ENCODE measurements at places on chromosomes 4 and X. TPM values are rescaled to one million over a fixed set of nuclear protein-coding genes. Genes with fewer than 3 reads are reported as not detected.
A peak's percentile ranks its signal among the peaks of the same experiment; 100 is the strongest.

DNA sequence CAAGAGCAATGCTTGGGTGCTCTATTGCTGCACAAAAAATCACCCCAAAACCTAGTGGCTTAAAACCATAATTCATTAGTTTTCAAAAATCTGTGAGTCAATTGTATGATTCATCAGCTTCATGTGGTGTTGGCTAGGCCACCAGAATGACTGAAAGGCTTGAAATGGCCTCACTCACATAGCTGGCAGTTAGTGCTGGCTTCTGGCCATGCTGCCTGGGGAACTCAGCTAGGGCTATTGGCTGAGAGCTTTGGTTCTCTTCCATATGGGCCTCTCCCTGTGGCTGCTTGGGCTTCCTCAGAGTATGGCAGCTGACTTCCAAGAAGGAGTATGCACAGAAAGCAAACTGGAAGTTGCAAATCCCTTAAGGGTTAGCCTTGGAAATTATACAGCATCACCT lies 3.1 kb upstream of the MTMR1 start:
- H3K27ac ChIP-seq: no peak overlapping the region
- DNase-seq: no peak
- H3K4me1 ChIP-seq: no peaks in the 10 kb centered on the region
- no peaks in the 10 kb centered on the region for H3K36me3 ChIP-seq
- H3K27me3 ChIP-seq: no peaks in the 10 kb centered on the region

DNA sequence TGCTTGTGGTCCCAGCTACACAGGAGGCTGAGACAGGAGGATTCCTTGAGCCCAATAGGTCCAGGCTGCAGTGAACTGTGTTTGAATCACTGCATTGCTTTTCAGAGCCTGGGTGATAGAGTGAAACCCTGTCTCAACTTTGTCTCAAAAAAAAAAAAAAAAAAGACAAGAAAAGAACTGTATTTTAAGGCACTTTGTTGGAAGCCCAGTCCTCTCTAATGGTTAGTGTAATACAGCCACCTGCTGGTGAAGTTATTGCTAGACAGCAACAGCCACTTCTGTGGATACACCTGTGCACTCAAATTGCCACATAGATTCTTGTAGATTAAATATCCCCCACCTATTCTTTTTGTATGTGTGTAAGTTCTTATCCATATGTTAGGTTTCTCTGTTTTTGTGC lies 10.1 kb upstream of the FGG start:
- H3K27ac ChIP-seq: no peak overlapping the region
- H3K27me3 ChIP-seq: no peaks in the 10 kb centered on the region
- DNase-seq: no peak
- no peaks in the 10 kb centered on the region for H3K36me3 ChIP-seq
- no peaks in the 10 kb centered on the region for H3K4me1 ChIP-seq

DNA sequence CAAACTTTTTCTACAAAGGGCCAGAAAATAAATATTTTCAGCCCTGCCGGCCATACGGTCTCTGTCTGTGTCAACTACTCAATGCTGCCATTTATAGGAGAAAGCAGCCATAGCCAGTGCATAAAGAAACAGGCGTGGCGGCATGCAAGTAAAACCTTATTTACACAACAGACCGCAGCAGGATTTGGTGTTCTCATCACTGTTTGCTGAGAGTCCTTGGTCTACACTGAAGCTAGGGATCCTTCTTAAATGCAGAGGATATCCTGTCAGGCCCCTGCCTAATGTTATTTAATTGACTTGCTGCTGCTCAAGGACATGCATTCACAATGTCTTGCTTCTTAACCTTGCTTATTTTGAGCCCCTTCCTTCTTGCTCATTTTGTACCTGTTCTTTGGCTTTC lies 54.7 kb downstream of the CPE start:
- H3K36me3 ChIP-seq: no peaks in the 10 kb centered on the region
- no peak overlapping the region for H3K4me3 ChIP-seq
- H3K27me3 ChIP-seq: no peaks in the 10 kb centered on the region
- DNase-seq: no peak
- no peaks in the 10 kb centered on the region for H3K4me1 ChIP-seq

DNA sequence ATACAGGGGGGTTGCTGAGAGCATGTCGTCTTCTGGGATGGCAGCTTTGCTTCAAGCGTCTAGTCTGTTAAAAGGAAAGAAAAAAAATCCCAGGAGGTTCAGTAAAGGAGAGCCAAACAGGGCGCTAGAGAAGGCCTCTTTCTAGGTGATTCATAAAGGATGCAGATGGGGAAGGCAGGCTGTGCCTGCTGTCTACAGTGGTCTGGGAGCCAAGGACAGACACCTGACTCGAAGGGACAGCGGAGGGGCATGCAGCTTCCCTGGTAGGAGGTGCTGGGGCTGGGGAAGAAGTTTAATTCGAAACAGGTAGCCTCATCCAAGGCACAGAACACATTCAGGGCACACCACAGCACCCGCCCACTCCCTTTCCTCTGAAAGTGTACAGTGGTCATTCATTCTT lies 19.9 kb downstream of the BCOR start:
- H3K27me3 ChIP-seq: no peaks in the 10 kb centered on the region
- no peak overlapping the region for H3K4me3 ChIP-seq
- H3K27ac ChIP-seq: no peak overlapping the region
- DNase-seq: no peak
- no peaks in the 10 kb centered on the region for H3K4me1 ChIP-seq

GRCh38 chr4:105102016-105102415 lies 44.7 kb upstream of the TET2 start:
- H3K27ac ChIP-seq: no peak overlapping the region
- H3K4me3 ChIP-seq: no peak overlapping the region
- no peaks in the 10 kb centered on the region for H3K4me1 ChIP-seq

- no peaks in the 10 kb centered on the region for H3K27me3 ChIP-seq
- DNase-seq: peak; percentile 86
- H3K36me3 ChIP-seq: no peaks in the 10 kb centered on the region
These were observed 25.4 kb upstream of the AFAP1 start for GRCh38 chr4:7964890-7965662.

- H3K36me3 ChIP-seq: no peaks in the 10 kb centered on the region
- H3K27ac ChIP-seq: peak overlapping the region; percentile 75
- H3K4me3 ChIP-seq: peak overlapping the region; percentile 78
- H3K27me3 ChIP-seq: no peaks in the 10 kb centered on the region
- H3K4me1 ChIP-seq: no peaks in the 10 kb centered on the region
These were observed 1.3 kb downstream of the NAF1 start for GRCh38 chr4:163165217-163166017.

DNA sequence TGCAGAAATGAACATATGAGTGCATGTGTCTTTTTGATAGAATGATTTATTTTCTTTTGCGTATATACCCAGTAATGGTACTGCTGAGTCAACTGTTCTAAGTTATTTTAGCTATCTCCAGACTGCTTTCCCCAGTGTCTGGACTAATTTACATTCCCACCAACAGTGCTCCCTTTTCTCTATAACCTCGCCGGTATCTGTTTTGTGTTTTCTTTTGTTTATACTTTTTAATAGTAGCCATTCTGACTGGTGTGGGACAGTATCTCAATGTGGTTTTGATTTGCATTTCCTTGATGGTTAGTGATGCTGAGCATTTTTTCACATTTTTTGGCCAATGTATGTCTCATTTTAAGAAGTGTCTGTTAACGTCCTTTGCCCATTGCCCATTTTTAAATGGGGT lies 218.6 kb upstream of the KCNIP4 start:
- H3K27me3 ChIP-seq: no peaks in the 10 kb centered on the region
- no peak overlapping the region for H3K4me3 ChIP-seq
- H3K4me1 ChIP-seq: no peaks in the 10 kb centered on the region

DNA sequence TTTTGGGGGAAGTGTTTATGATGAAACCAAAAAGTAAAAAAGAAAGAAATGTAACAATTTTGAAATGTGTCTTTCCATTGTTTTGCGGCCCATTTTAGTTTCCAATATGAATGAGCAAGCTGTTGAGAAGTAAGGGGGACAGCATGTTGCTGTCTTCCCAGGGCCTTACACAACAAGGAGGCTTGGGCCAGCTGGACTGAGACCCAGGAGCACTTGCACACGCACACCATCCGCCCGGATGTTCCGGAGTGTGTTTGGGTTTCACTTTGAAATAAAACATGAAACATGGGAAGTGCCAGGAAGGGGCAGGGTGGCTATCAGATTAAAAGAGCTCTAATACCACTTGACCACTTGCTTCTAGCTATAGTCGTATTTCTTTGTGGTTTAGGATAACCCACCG lies 144.4 kb downstream of the NHS start:
- H3K4me1 ChIP-seq: no peaks in the 10 kb centered on the region
- H3K4me3 ChIP-seq: no peak overlapping the region
- peak; percentile 69 for DNase-seq
- peak overlapping the region; percentile 15 for H3K27ac ChIP-seq
- no peaks in the 10 kb centered on the region for H3K36me3 ChIP-seq

GRCh38 chrX:11870789-11871188 lies 112.8 kb downstream of the MSL3 start:
- no peak overlapping the region for H3K27ac ChIP-seq
- no peak for DNase-seq
- H3K4me3 ChIP-seq: no peak overlapping the region
- H3K27me3 ChIP-seq: no peaks in the 10 kb centered on the region
- H3K36me3 ChIP-seq: no peaks in the 10 kb centered on the region

DNA sequence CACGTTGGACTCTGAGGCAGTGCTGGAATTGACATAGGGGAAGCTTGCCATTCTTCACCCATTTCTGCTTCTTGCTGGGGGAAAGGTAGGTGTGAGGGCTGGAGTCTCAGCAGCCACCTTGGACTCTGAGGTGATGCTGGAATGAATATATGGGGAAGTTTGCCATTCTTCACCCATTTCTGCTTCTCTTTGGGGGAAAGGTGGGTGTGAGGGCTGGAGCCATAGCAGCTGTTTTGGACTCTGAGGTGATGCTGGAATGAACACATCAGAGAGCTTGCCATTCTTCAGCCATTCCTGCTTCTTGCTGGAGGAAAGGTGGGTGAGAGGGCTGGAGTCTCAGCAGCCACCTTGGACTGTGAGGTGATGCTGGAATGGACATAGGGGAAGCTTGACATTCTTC lies 115.1 kb downstream of the CRLF2 start:
- no peak overlapping the region for H3K4me3 ChIP-seq
- no peak overlapping the region for H3K27ac ChIP-seq
- no peaks in the 10 kb centered on the region for H3K27me3 ChIP-seq
- H3K36me3 ChIP-seq: no peaks in the 10 kb centered on the region
- no peak for DNase-seq

DNA sequence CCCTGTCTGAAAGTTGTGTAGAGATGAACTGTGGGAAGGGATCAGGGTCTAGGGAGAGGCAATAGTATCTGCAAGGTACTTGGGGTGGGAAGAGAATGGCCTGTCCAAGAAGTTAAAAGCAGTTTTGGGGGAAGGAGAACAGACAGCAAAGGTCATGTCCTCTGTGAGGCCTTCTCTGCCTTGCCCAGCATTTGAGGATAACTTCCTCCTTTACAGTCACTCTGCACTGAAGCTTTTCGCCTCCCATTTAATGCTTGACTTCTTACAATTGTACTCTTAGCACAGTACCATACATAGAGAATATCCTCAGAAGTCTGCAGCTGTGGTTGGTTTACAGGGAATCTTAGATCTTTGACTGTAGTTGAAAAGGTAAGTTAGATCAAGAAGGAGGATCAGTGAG lies 121.8 kb upstream of the AP1S2 start:
- no peak for DNase-seq
- no peaks in the 10 kb centered on the region for H3K4me1 ChIP-seq
- H3K4me3 ChIP-seq: no peak overlapping the region
- no peaks in the 10 kb centered on the region for H3K27me3 ChIP-seq
- H3K27ac ChIP-seq: no peak overlapping the region
- H3K36me3 ChIP-seq: no peaks in the 10 kb centered on the region

- H3K4me3 ChIP-seq: no peak overlapping the region
- no peak for DNase-seq
- H3K27ac ChIP-seq: no peak overlapping the region
- no peaks in the 10 kb centered on the region for H3K27me3 ChIP-seq
These were observed 49.0 kb downstream of the CD99L2 start for GRCh38 chrX:150849486-150849885.

DNA sequence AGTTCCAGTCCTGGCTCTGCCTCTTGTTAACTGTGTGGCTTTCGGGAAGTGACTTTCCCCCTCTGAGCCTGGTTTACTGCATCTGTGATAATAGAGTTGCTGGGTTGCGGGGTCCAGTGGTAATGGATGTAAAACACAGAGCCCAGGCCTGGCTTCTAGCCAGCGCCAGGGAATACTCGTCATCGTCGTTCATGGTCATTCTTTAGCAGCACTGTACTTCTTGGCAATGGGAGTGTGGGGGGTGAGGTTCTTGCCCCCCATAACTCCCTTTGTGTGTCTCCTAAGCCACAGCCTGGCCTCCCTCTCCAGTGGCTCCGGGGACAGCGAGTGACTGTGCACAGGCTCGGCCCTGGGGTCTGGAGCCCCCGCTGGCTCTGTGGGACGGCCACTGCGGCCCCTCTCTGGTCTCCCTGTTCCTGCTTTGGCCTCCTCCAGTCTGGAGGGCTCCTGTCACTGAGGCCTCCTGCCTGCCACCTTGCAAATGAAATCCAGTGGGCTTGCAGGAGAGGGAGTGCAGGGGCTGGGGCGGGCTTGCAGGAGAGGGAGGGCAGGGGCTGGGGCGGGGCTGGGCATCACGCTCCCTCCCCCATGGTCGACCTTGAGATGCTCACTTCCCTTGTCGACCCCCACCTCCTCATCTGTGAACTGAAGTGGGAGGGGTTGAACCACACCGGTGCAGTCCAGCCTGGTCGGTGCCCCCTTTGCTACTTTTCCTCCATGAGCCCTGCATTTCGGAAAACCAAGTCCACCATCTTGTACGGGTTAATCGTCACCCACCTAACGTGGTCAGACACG lies 13.2 kb downstream of the PSAPL1 start:
- peak; percentile 10 for DNase-seq
- no peak overlapping the region for H3K27ac ChIP-seq
- no peaks in the 10 kb centered on the region for H3K4me1 ChIP-seq
- H3K4me3 ChIP-seq: no peak overlapping the region

GRCh38 chrX:54030329-54030728 lies 13.9 kb downstream of the PHF8 start:
- H3K4me3 ChIP-seq: no peak overlapping the region
- no peaks in the 10 kb centered on the region for H3K36me3 ChIP-seq
- no peaks in the 10 kb centered on the region for H3K27me3 ChIP-seq
- no peak overlapping the region for H3K27ac ChIP-seq

GRCh38 chr4:89247951-89248350 lies 59.6 kb downstream of the GPRIN3 start:
- no peaks in the 10 kb centered on the region for H3K27me3 ChIP-seq
- H3K27ac ChIP-seq: no peak overlapping the region
- H3K4me1 ChIP-seq: no peaks in the 10 kb centered on the region
- DNase-seq: no peak

Gene NDST4
- total RNA-seq: not detected

Gene PPBP
- total RNA-seq: not detected

Gene PF4V1
- not detected for total RNA-seq

Gene SASH3
- 3.7 TPM for total RNA-seq

Gene ARAP2
- 21.9 TPM for total RNA-seq

Gene ARMCX5
- total RNA-seq: 9.7 TPM

Gene GPRASP1
- total RNA-seq: 18.8 TPM

Gene CFP
- 2.0 TPM for total RNA-seq

Gene TRIM61
- not detected for total RNA-seq

Gene STARD8
- 13.1 TPM for total RNA-seq

Gene OGT
- 127 TPM for total RNA-seq
